ENCODE measurements at places on chromosomes 11 and 22. TPM values are rescaled to one million over a fixed set of nuclear protein-coding genes. Genes with fewer than 3 reads are reported as not detected.

Gene LYVE1
- not detected for total RNA-seq

Gene ACR
- total RNA-seq, result not detected

Gene MS4A12
- total RNA-seq, result not detected

Gene CREB3L1
- total RNA-seq, result 0.46 TPM

Gene MAPK8IP2
- 0.65 TPM for total RNA-seq

Gene RIMBP3C
- not detected for total RNA-seq

Gene OR51B4
- not detected for total RNA-seq

Gene RIC3
- 0.14 TPM for total RNA-seq

Gene TESMIN
- 9.6 TPM for total RNA-seq

Gene CDKN1C
- total RNA-seq, result 5.7 TPM

Gene ART5
- not detected for total RNA-seq

Gene C11orf68
- 10.9 TPM for total RNA-seq

Gene TUBA8
- total RNA-seq, result not detected

Gene CCDC116
- total RNA-seq, result not detected

Gene SYT12
- 9.0 TPM for total RNA-seq

Gene DEFB131B
- total RNA-seq, result not detected

Gene NLRP14
- total RNA-seq, result 0.07 TPM

Gene HTR3A
- total RNA-seq, result not detected

Gene EHF
- total RNA-seq, result 160 TPM

Gene APOA4
- not detected for total RNA-seq

Gene HTR3B
- not detected for total RNA-seq

Gene ZNF214
- total RNA-seq, result 0.37 TPM

Gene PLEKHA7
- 15.4 TPM for total RNA-seq

Gene TP53I11
- total RNA-seq, result 7.6 TPM

Gene CRACR2B
- total RNA-seq, result 3.0 TPM

Gene C11orf42
- total RNA-seq, result not detected

Gene B3GAT1
- total RNA-seq, result not detected

Gene MAJIN
- total RNA-seq, result not detected

Gene MTCH2
- 173 TPM for total RNA-seq

Gene PTPRCAP
- not detected for total RNA-seq

Gene PRR5L
- total RNA-seq, result 7.5 TPM

Gene C1QTNF5
- 0.07 TPM for total RNA-seq

Gene ZC3H12C
- total RNA-seq, result 5.1 TPM

Gene MFRP
- total RNA-seq, result not detected

Gene E2F8
- total RNA-seq, result 2.1 TPM

Gene FOSL1
- total RNA-seq, result 87.1 TPM

Gene NAALAD2
- total RNA-seq, result not detected

Gene APOBEC3A
- not detected for total RNA-seq

Gene TEX54
- total RNA-seq, result not detected

Gene ACRV1
- total RNA-seq, result not detected

Gene DUSP8
- total RNA-seq, result 0.56 TPM

Gene SNX19
- 48.3 TPM for total RNA-seq

Gene BANF1
- total RNA-seq, result 120 TPM

Gene PDE2A
- total RNA-seq, result not detected

Gene SORL1
- total RNA-seq, result 12.9 TPM

Gene SHISAL1
- total RNA-seq, result 0.63 TPM

Gene OR8G1
- total RNA-seq, result not detected

Gene FGF19
- total RNA-seq, result not detected
